Stimulated activated CD4-positive, alpha-beta T cell treated with anti-CD3 and anti-CD28 coated beads, Interleukin-2, amount 100 ng/mL, for 24 hours (primary cell): ENCODE measurements at places on chromosomes 1 and 21.

DNA sequence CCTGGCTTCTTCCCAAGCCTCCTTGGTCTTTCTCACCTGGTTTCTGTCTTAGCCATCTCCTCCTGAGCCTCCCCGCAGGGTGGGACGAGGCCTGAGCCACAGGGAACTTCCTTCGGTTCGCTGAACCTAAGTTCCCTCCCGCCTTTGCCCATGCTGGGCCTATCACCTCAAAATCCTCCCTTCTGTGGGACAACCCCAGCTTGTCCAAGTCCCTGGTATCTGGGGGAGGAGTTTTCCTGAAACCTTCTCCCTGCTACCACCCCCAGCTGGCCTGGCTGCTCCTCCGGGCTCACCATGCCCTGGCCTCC, 27.7 kb upstream of the VPS13D start:
- DNase-seq, result no peak

DNA sequence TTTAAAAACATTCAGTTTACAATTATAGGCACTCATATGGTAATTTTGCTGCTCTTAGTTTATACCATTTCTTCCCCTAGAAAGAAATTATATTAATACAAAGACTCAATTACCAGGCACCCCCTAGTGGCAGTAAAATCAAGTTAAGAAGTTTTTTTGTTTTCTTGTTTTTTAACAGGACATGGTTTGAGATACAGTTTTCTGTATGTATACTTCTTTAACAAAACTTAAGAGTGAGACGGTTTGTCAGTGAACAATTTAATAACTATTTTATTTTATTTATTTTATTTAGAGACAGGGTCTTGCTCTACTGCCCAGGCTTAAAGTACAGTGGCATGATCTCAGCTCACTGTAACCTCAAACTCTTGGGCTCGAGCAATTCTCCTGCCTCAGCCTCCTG, 224.6 kb downstream of the FAF1 start:
- DNase-seq, result no peak

GRCh38 chr1:71787699-71788098, 494.6 kb downstream of the NEGR1 start:
- DNase-seq, result no peak

DNA sequence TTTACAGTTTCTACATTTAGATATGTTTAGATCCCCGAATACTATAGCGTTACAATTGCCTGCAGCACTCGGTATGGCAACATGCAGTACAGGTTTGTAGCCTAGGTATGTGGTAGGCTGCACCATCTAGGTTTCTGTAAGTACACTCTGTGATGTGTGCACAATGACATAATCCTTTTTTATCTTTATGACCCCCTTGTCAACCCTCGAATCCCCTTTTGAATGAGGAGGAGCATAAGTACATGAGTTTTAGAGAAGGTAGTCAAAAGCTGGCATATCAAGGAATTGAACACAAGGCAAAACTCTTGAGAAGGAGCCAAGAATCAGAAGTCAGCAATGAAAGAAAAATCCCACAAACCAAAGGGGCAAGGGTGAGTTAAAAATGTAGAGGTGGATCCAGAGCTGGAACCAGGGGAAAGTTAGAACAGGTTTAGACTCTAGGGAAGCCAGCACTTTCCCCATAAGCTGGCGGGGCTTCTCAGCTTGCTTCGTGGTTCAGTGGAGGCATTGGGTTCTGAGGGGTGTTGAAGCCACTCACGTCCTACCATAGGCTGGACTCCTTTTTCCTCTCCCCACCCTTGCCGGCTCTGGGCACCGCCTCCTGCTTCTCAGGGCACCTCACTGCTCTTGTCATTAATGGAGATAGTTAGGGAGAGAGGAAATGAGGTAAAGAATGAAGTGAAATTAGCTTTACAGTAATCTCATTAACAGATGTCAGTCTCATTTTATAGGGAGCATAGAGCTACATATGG, 31.3 kb downstream of the OLFML3 start:
- no peak for DNase-seq

DNA sequence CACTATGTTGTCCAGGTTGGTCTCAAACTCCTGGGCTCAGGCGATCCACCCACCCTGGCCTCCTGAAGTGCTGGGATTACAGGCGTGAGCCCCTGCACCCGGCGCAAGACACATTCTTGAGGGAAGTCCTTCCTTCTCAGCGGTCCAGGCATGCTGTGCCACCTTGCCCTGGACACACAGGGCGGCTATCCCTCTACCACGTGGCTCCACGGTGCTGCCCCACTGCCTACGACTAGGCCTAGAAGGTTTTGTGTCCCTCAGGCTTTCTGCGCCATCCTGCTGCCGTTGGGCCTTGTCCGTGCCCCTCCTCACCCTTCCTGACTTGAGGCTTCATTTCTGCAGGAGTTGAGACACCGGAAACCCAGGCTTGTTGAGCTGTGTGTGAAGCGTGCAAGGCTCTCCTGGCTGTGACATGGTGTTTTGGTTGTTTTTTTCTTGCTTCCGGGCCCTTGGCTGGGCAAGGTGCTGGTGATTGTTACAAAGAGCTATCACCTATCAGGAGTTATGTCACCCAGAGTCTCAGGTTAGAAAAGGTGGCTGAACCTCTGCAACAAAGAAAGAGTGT, 13.9 kb downstream of the C1orf174 start:
- no peak for DNase-seq

- no peak for DNase-seq
Observed at GRCh38 chr1:107183011-107183410, 42.2 kb downstream of the NTNG1 start.

GRCh38 chr1:202286622-202287097, 55.1 kb downstream of the UBE2T start:
- DNase-seq, result no peak

- DNase-seq, result no peak
Observed at GRCh38 chr1:53336146-53336545, 8.3 kb upstream of the LRP8 start.

DNA sequence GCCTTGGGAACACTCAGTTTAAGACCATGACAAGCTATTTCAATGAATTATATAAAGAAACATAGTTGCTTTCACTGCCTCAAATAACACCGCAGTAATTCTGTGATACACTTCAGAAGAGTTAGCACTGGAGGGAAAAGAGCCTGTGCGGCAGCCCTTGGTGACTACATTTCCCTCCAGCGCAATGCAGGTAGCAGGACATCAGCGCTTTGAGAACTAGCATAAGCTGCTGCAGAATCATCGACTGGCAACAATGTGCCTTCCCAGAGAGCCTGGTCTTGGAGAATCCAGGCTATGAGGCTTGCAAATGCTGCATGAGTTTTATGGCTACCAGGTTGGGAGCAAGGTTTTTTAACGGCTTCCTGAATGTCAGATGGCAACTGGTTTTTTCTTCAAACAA, 7.5 kb downstream of the NRIP1 start:
- DNase-seq, result peak; percentile 6

DNA sequence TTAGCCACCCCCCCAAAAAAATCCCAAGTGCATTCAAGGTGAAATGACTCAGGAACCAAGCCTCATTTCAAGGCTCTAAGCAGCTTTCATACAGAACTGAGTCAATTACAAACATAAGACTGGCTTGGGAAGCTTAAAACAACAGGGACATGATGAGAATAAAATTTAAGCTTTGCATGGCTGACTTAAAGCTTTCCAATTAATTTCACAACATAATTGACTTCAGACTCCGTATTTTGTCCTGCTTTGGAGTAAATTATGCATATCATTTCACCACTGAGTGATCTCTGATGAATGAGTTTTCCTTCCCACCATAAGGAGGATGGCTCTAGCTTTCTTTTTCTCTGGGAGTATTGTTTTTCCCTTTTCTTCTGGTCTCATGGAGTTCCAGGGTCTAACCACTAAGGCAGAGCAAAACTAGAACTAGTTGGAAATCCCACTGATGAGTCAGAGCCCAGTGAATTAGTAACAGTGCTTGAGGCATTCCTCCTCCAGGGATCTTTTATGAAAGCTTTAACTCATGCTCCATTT, 72.8 kb downstream of the XCL2 start:
- no peak for DNase-seq

GRCh38 chr1:30373471-30374399, 349.6 kb downstream of the MATN1 start:
- DNase-seq, result no peak

- no peak for DNase-seq
Observed at GRCh38 chr1:113246929-113247328, 143.4 kb upstream of the MAGI3 start.

GRCh38 chr1:207619871-207620542, 24.9 kb upstream of the CR1L start:
- DNase-seq, result no peak

DNA sequence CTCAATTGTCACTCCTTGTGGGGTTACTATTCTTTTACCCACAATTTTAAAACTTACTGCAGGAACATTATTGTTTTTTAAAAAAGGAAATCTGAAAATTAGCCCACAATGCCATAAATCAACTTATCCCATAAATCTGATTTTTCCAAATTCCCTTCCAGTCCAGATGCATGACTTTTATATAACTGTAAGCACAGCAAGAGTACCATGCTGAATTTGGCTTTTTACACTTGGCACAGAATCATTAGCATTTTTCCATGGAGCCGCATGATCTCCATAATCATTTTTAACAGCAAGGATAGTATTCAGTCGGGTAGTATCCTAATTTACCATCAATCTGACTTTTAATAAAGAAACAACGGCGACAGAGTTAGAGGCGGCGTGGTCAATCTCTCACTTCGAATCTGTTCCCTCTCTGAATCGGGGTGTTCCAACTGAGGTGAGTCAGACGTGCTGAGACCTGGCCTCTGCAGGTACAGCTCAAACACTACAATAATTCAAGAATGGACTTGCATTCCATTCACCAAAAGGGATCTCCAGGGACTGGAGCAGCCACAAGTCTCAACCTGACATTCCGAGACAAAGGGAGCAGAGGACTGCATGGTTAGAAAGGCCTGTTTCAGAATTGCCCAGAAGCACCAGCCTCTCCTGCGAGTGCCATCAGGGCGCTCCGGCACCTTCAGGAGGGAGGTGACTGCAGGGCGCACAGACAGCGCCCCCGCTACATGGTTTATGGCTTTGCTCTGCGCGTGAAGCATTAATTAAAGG, 48.9 kb downstream of the SLC66A1 start:
- DNase-seq, result no peak

- peak; percentile 91 for DNase-seq
Observed at GRCh38 chr21:45596704-45597318, 46.7 kb upstream of the PCBP3 start.

GRCh38 chr1:85203573-85204171, 2.9 kb upstream of the SYDE2 start:
- no peak for DNase-seq

DNA sequence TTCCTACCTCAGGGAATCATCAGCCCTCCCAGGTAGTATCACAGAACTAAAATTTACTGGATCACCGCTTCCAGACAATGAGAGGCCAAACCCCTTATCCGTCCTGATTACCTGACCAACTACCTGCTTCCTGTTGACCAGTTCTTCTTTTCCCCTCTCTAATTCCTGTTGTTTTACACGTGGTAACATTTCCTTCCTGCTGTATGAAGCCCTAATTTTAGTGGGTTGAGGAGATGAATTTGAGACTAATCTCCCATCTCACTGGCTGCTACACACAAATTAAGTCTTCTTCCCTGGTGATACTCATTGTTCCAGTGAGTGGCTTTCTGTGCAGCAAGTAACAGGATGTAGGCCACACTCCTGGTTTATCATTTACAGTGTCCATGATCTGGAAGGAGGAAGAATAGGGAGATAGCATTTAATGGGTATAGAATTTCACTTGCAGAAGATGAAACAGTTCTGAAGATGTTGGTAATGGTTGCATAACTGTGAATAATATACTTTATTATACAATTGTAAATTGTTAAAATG, 2112.9 kb downstream of the NCAM2 start:
- no peak for DNase-seq

GRCh38 chr1:147169840-147170674, 2.2 kb downstream of the PRKAB2 start:
- no peak for DNase-seq

DNA sequence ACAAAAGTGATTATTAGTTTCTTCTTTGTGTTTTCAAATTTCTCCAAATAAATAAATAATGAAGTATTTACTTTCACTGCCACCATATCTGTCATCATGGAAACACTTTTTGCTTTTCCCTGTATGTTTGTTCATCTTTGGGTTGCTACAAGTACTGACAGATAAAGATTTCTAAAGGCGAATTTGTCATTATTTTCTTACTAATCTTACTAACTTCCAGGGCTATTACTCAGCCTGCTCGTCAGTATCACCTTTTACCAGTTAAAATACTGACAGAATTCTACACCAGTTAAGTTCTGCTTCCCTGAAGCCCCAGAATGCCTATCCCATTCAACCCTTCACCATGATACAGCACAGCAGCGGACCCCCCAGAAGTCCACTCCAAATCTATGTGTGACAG, 106.1 kb downstream of the CDC42BPA start:
- DNase-seq, result no peak

- no peak for DNase-seq
Observed at GRCh38 chr1:23452011-23452411, 27.5 kb upstream of the TCEA3 start.

DNA sequence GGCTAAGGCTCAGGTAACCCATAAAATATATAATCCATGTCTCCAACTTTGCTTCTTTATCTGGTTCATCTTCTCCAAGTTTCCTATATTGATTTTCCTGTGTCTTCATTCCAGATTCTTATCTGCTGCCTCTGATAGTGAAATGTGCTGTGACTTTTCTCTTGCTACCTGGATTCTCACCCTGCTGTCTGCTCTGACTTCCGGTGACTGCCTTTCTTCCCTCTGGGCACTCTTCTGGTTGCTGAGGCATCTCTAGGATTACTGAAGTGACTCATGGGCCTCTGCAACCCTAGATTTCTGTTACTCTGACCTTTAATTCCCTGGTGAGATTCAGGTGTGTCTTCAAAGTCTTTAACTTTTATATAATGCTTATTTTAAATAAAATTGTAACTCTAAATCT, 46.9 kb downstream of the GIPC2 start:
- no peak for DNase-seq

DNA sequence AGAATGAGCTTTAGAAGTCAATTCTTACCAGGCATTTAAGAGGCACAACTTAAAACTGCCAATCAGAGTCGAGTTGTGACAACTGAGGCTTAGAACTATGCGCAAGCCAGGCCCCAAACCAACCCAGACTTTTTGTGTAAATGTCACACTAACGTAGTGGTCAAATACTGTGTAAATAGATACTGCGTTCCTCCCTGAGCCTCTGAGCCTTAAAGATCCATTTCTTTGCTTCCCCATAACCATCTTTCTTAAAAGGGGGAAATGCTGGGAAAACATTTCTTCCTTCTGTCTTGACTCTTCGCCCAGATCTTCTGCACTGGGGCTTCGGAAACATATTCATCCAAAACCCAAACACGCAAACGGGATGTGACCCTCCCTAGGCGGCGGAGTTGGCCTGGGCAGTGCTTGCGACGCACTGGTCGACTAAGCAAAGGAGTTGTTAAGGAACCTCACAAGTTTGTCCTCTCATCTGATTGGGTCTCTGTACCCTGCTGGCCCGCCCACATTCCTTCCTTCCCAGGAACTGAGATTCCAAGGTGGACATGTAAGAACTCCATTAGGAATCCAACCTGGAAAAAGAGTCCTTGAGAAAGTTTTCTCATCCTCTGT, 2.6 kb downstream of the ADAMTS5 start:
- no peak for DNase-seq
